ENCODE measurements at places on chromosomes 2 and 18. TPM values are rescaled to one million over a fixed set of nuclear protein-coding genes. Genes with fewer than 3 reads are reported as not detected.

- DNase-seq: no peak
Measured at GRCh38 chr2:10309286-10309685, 6.6 kb downstream of the HPCAL1 start.

- DNase-seq: no peak
Measured at GRCh38 chr18:23337599-23338444, 115.3 kb upstream of the RIOK3 start.

- DNase-seq: no peak
Measured at GRCh38 chr2:208375491-208376068, 31.0 kb upstream of the PTH2R start.

- DNase-seq: no peak
Measured at GRCh38 chr18:76260941-76261472, 234.0 kb downstream of the ZNF516 start.

GRCh38 chr2:228624733-228625132 is 443.2 kb upstream of the SPHKAP start:
- DNase-seq: no peak

- no peak for DNase-seq
Measured at GRCh38 chr2:60023256-60023985, 530.0 kb downstream of the BCL11A start.

DNA sequence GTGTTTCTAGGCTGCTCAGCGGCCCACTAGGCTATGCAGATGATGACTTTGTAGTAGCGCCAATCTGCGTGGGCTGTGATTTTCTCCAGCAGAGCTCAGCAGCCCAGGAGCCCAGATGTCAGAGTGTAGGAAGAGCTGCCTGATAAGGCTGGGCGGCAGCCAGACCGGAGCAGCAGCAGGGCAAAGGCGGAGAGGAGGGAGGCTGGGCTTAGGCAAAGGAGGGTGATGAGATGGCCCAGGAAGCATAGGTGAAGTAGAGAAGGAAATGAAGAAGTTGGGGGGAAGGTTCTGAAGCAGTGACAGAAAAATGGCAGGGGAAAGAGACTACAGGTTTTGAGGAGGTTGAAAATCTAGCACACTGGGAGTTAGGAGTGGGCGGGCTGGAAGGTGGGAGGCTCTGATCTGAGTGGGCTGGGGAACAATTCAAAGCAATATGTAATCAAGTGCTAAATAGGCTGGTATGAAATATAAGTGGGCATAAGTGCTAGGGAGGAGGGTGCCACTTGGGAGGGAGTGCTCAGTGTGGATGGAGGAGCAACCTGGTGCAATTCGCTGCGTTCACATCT is 50.6 kb upstream of the STPG4 start:
- no peak for DNase-seq

DNA sequence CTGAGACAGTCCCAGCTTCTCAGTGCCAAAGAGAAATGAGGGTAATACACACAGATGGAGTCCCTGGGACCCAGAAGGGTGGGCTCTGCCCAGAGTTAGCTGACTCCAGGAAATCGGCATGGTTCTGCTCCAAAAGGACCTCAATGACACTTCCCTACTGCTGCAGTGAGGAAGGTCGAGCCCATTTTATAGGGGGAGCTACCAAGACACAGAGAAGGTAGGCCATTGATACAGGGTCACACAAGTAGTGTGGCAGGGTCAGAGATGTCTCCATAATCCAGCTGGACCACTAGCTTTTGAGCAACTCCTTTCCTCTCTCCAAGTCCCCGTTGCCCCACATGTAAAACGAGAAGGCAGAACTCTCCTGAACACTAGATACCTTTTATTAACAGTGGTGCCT is 276.9 kb downstream of the MYCN start:
- DNase-seq: no peak

DNA sequence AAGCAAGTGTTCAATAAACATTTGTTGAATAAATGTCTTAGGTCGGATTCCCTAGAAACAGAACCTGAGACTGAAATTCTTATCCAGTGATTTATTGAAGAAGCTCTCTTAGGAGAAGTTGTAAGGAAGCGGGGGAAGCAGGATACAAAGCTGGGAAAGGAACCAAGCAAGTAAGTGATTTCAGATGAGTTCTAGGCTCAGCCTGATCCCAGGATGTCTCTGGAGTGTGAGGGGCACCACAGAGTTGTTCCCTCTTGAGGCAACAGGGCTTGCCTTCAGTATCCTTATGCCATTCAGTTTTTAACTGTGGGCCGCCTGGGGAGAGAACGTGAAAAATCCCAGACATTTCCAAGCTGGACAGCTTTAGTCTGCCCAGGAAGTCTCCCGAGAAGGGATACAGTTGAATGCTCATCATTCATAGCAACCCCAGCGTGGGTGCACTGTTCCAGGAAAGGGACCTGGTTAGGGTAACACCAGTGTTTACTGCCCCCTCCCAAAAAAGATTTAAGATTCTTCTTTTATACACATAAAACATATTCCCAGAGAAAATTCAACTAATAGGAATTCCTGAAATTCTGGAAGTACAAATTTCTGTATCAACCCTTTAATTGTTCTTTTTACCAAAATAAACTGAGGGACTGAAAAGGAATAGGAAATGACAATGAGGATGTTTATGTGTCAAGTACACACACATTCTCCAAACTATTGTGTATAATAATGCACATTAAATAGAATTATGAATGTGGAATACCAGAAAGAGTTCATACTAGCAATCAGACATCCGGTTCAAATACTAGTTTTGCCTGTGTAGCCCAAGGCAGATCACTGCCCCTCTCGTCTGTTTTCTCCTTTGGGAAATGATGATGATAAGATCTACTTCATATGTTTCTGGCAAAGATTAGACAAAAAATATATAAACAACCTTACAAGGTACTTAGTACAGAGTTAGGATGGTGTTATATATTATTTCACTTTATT is 592.1 kb upstream of the CDH2 start:
- no peak for DNase-seq

DNA sequence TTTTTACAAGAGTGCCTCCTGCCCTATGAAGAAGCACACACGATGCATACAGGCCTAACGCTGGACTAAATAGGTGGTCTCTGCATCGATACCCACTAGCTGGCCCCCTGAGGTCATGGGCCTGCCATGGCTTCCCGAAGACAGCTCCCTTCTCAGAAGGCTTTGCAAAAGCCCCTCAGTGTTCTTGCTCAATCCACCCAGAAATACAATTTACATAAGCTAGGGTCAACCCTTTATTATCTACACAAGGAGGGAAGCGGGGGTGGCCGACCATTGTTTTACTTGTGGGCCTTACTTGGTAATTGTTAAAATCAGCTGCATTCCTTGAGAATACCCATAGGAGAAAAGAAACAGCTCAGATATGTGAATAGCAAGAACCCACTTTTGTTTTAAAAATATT is 28.5 kb downstream of the UXS1 start:
- no peak for DNase-seq

- peak; percentile 38 for DNase-seq
Measured at GRCh38 chr2:240981280-240981679, 17.1 kb upstream of the SNED1 start.

DNA sequence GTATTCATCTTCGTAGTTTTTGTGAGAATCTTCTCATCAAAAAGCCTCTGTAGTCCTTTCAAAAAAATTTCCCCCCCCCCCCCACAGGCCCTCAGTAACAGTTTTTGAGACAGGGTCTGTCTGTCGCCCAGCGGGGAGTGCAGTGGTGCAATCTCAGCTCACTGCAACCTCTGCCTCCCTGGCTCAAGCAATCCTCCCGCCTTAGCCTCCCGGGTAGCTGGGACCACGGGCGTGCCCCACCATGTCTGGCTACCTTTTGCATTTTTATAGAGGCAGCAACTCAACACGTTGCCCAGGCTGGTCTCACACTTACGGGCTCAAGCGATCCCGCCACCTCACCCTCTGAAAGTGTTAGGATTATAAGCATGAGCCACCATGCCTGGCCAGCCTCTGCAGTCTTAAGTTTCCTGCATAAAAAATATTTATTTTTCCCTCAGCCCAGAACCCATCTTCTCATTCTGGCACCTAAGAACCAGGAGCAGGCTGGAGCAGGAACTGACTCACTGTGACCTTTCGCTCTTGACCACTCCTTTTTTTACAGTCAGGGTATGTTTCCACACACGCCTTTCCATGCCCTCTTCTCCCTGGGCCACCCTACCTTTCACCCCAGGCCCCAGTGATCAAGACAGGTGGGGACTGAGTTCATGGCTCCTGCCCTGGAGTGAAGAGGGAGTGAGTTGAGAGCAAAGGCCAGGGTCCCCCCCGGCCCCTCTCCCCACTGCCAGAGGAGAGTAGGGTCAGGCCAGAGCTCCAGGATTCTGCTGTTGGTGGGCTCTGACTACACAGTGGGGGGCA is 32.5 kb upstream of the NT5DC4 start:
- DNase-seq: no peak

- no peak for DNase-seq
Measured at GRCh38 chr2:177422271-177422670, 29.7 kb downstream of the AGPS start.

DNA sequence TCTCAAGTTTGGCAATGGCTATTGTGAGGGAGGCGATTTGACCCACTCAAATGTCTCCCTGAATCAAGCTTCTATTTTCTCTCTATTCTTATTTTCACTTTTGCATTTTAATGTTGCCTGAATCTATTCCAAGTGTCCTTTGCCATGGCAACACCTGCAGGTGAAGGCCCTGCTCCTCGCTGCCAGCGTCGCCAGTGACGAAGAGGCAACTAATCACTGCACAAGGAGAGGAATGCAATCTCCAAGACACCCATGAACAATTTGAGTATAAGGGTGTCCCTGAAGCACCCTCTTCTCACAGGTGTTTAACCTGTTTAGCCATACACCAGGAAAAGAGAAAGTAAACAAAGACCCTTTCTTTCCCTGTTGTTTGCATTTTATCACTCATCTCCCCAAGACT is 165.6 kb upstream of the VRK2 start:
- no peak for DNase-seq

- no peak for DNase-seq
Measured at GRCh38 chr2:18551623-18552022, 8.8 kb downstream of the RDH14 start.

DNA sequence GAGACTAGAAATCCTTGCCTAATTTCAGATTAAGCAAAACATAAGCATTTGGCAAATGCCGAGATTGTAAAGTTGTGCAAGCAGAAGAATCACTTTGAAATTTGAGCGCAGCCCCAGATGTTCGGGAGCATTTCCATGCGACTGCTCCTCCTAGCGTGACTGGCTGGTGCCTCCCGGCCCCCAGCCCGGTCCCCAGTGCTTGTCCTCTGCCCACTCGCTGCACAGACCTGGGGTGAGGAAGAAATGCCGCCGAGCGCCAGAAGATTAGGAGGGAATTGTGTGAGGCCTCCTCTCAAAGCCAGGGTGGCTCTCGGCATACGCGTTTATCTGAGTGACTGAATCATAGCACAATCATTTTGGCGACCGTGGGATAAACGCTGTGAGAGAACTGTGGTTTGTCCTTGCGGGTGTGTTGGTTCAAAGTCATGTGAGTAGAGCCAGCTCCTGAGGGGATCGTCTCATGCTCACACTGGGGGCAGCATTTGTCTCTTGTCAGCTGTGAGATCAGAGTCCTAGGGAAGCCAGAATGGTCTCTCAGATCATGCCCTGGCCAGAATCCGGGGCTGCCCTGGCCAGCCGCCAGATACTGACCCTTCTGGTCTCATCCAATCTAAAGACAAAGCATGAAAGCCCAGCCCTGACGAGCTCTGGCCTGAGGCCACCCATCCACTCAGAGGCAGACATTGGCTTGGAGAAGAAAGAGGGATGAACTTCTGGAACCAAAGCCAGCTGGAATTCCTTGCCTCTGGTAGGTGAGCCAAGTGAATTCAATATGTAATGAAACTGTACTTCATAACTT is 189.3 kb downstream of the SH3RF3 start:
- DNase-seq: no peak

DNA sequence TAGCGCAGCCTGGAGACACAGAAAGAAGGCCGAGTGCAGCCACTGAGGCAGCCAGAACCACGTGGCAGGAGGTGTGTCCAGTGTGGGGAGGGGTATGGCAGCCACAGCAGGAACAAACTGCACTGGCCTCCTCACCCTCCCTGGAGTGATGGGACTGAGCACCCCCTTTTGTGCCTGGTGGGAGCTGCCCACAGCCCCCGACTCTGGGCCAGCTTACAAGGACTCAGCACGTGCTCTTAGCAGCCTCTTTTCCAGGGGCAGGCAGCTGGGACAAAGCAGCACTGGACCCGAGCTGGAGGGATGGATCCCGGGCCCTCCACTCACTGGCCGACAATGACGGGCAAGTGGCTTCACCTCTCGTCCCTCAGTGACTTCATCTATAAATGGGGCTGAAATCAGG is 5.2 kb upstream of the KLF11 start:
- DNase-seq: no peak

- no peak for DNase-seq
Measured at GRCh38 chr18:28728891-28729290, 552.0 kb upstream of the CDH2 start.

GRCh38 chr2:76268902-76269620 is 558.3 kb upstream of the GCFC2 start:
- DNase-seq: no peak

GRCh38 chr2:69616755-69617154 is 26.8 kb downstream of the AAK1 start:
- DNase-seq: no peak

GRCh38 chr18:46283895-46284295 is 179.7 kb downstream of the HAUS1 start:
- DNase-seq: no peak

DNA sequence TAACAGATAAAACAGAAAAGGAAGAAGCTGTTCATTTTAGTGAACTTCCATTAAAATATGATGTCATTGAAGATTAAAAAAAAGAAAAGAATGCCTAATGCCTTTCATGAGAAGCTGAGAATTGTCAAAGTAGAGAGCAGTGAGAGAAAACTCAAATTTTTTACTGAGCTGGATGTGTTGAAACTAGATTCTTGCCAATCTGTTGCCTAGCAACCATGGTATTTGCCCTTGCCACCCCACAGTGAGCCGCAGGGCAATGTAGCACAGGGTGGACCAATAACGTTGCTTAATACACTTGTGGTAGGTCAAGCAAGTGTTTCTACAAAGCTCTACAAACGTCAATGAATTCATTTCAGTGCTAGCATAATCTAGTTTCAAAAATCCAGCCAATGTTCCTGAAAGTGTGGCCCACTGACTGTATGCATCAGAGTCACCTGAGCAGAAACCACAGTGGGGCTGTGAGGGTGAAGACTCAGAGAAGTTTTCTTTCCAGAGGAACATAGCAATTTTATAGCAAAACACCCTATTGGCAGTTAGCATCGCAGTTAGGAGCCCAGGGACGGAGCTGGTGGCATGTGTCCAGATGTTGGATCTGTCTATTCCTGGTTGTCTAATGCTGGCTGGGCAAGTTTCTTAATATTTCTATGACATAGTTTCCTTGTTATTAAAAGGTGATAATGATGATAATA is 132.2 kb downstream of the DOCK10 start:
- no peak for DNase-seq

CLEC4F gene
- total RNA-seq: 2.3 TPM

SNORC gene
- 1.4 TPM for total RNA-seq

STARD6 gene
- not detected for total RNA-seq

KLHL30 gene
- not detected for total RNA-seq

TMEM169 gene
- total RNA-seq: 1.1 TPM

G6PC2 gene
- total RNA-seq: not detected

All from spleen (tissue), 13 donors.